ENCODE measurements at places on chromosomes 4 and X.

DNA sequence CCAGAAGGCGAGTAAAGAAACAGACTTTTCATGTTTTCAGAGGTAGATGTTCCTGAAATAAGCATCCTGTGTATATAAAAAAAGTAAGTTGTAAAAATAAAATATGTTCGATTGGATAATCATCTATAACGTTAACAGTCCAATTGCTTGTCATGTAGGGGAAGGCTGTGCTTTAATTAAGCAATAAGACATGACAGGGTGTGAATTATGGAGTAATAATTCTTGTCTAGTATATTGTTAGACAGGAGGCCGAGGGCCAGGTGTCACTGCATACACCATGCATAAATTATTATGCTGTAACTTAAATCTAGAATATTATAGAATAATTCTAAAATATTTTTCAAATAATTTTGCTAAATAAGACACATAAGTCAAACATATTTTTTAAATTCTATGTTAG, 494.6 kb upstream of the TENM3 start:
- no peak for DNase-seq

DNA sequence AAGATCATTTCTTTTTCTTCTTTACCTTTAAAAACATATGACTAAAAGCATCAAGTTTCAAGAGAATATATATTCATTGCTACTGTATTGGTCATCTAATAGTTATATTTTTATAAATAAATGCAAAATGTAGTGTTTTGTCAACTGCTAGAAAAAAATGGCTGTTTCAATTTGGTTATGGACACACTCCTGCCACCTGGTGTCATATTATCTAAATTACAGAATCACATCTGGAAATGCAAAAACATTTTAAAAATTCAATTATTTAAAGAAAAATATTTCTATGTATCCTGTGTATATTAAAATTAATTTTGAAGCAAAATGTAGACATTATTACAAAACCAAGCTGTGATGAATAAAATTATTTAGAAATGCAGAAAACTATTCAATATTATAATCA, 329.4 kb upstream of the PCDH18 start:
- no peak for DNase-seq

DNA sequence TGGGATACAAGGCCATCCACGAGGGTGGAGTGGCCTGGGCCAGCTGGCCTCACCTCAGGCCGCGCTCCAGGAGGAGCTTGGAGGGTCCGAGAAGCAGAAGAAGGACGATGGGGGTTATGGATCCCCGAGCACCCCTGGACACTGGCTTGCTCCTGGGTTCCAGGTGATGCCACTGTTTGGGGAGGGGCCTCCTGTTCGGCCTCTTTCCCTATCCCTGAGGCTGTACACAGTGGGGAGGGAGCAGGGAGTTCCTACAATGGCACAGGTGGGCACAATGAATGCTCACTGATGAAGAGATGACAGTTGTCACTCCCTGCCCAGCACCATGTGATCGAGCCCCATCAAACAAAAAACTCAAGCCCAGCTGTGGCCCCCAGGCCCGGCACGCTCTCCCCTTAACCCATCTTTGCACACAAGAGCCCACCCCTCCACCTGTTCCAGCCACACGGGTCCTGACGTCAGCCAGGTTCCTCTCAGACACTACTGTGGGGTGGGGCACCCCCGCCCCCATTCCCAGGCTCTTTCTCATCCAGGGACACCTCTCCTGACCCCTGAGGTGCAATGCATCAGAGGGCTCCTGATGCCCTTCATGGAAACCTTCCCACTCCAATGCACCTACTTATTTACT, 70.3 kb downstream of the WFS1 start:
- DNase-seq, result no peak

GRCh38 chrX:49242545-49243066, 7.3 kb downstream of the CCDC22 start:
- no peak for DNase-seq

DNA sequence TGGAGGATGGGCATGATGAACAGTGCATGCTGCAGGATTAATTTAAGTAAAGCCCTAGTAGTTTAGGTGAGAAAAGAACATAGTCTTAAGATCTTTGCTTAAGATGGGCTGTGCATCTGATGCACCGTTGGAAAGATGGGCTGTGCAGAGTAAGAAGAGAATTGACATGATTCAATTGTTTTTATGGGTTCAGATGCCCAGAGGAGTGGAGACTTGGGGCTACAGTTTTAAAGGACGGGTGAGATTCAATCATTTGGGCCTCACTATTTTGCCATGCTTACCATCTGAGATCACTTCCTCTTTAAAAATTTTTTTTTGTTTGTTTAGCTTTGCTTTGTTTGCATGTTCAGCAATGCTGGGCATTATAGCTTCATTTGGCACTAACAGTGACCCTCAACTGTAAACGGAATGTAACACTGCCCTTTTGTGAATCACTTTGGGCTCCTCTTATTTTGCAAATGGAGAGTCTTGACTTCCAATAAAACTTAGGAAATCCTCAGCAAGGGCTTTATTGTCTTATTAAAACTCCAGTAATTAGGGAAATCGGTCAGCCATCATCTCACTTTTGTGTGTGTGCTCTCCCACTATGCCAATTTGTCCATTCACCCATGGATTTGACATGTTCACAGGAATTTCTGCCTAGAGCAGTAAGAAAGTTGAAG, 216.1 kb upstream of the TLL1 start:
- DNase-seq, result no peak

DNA sequence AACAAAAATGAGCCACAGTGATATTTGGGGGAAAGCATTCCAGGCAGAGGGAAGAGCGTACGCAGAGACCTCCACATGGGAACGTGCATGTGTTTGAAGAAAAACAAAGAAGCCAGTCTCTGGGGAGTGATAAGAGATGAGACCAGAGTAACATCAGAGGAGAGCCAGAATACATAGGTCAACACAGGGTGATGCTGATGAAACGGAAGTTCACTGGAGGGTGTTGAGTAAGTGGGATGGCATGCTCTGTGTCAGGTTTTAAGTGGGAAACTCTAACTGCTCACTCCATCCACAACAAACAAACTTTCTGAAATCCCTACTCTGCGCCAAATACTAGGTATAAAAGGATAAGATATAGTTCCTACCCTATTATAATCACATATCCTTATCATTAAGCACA, 110.0 kb downstream of the ARHGAP6 start:
- no peak for DNase-seq

GRCh38 chr4:148376151-148376550, 66.1 kb downstream of the NR3C2 start:
- DNase-seq, result no peak

- no peak for DNase-seq
Observed at GRCh38 chr4:148425327-148426110, 16.7 kb downstream of the NR3C2 start.

- DNase-seq, result no peak
Observed at GRCh38 chr4:71497078-71497477, 158.3 kb downstream of the SLC4A4 start.

DNA sequence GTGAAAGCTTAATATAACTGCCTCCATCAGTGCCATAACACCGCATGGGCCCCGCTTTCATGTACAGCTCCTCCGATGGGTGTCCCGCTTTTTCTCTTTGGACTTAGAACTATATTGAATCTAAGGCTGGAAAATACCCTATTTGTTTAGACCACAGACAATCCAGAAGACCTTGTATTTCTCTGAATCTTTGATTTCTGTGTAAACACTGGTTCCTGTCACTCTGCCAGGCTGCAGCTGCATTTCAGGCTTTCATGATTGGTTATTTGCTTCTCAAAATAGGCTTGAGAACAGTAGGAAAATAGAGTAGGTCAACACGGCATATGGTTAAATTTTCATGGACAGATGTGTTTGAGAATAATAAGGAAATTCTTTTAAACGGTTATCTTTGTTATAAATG, 80.0 kb downstream of the NWD2 start:
- DNase-seq, result no peak

DNA sequence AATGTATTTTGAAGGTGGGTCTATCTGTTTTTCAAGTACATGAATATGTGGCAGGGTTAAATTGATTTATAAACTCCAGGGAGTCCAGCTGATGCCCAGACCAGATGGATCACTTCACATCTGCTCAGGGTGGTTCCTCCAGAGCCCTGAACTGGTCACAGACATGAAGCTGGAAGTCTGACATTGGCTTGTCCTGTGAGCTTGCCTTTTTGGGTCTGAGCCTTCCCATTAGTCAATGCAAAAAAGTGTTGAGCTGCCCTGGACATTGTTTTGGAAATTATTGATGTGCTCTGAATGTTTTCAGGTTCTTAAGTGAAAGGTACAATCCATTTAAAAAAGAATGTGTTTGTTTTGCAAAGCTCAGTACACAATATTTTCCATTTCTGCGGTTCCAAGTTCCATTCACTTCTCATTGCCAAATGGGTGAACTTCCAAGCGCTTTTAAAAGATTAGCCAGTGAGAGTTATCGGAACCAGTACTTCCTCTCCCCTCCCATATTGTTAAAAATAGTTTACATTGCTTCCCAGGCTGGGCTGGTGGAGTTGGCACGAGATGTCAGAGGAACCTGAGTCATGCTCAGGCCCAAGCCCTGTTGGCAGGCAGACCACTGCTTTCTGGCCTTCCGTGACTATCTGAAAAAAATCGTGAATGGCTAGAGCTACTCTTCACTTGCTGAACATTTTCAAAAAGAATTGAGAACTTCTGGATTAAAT, 52.1 kb downstream of the PDGFRA start:
- DNase-seq, result no peak

- DNase-seq, result no peak
Observed at GRCh38 chrX:86146102-86146501, 2.1 kb upstream of the DACH2 start.

GRCh38 chr4:130485371-130485770, 1389.4 kb downstream of the C4orf33 start:
- DNase-seq, result no peak

- no peak for DNase-seq
Observed at GRCh38 chr4:157280673-157281072, 60.1 kb downstream of the GRIA2 start.

DNA sequence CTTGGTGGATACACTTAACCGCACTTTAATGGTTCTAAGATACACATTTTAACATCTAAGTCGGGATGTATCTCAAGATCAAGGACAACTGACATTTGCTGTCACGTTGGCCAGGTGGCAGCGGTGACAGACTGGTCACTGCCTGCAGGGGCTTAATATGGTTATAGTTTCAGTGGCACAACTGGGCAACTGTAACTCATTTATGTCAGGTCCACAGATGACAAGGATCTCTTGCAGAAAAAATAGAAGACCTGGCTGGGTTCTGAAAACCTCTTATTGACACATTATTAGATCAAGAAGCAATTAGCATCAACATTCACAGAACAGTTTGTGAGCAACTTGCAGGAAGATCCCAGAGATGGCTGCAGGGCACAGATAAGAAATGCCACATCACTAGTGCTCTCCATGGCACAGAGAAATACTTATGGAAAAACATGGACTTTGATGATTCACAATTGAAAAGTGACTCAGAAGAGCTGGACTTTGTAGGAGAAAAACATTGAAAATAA, 99.6 kb upstream of the SORBS2 start:
- no peak for DNase-seq

DNA sequence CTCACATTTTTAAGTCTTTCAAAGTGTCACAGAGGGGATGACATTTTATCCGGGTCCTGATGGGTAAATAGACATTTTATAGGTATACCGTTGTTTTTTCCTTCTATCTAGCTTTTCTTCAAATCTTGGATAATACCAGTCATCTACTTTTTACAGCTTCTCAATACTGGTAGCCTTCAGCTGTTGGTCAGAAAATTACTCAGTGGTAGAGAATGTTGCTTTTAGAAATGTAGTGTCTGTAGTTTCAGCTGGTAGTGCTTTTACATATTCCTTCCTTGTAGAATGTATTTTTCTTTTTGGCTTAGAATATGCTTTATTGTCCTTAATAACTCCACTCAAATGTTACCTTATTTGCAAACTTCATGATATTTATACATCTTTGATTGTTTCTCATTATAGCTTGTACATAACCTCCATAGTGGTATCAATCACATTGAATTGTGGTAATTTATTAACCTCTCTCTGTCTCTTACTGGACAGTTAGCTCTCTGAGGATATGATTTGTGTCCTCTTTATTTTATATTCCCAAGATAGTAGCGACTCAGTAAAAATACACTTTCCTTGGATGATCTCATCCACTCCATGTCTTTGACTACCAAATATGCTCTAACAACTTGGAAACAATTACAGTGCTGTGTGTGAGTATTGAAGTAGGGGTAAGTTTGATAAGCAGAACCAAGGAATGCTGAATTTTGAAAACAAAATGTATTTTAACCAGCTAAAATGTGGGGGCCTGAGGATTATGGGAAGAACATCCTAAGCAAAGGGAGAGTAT, 53.8 kb downstream of the RAP1GDS1 start:
- DNase-seq, result no peak

DNA sequence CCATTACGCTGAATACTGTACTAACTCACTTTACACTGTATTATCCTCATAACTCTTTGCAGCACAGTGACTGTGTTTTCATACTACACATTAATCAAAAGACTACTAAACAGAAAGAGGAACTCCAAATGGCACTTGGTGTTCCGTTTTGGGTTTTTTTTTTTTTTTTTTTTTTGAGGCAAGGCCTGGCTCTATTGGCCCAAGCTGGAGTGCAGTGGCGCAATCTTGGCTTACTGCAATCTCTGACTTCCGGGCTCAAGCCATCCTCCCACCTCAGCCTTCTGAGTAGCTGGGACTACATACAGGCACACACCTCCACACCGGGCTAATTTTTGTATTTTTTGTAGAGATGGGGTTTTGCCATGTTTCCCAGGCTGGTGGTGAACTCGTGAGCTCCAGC, 10.7 kb downstream of the KLHL8 start:
- peak; percentile 21 for DNase-seq

DNA sequence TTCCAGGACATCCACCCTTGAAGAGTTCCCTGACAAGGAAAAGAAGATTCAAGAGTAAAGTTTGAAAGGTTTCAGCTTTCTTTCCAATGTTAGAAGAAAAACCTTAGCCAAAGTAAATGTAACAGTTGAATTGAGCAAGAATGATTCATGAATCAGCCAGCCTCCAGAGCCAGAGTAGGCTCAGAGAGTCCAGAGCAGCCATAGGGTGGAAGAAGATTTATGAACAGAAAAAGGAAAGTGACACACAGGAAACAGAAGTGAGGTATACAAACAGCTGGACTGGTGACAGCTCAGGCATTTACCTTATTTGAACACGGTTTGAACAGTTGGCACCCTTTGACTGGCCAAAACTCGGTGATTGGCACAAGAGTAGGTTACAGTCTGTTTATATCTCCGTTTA, 63.2 kb downstream of the QDPR start:
- DNase-seq, result no peak

- no peak for DNase-seq
Observed at GRCh38 chr4:107993969-107994368, 4.3 kb downstream of the HADH start.
